ENCODE measurements at places on chromosomes 5 and 9.

DNA sequence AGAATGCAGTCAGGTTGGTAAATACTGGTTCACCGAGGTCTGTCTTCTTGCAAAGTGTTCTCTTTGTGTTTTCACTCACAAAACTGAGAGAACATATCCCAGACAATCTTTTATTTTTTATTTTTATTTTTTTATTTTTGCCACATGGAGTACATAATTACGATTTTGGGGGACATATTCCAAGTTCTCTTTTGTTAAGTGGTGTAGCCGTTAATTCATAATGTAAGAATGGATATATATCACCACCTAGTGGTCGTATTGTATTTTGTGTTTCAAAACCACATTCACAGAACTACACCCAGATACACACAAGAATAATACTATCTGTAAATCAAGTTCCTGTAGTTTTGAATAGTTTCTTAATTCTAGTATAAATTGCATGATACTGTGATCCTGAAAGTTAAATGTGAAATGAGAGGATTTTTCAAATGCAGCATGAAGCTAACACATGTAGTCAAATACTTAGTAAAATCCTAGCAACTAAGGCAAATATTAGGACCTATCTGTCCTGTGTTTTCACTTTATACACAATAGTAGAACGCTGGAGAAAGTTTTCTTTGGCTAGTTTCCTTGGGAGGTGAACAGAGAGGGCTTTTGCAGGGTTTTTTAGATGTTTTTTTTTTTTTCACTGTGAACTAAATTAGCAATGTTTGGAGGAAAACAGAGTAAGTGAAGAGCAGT is 92.7 kb downstream of the VCAN start:
- peak; percentile 57 for DNase-seq

DNA sequence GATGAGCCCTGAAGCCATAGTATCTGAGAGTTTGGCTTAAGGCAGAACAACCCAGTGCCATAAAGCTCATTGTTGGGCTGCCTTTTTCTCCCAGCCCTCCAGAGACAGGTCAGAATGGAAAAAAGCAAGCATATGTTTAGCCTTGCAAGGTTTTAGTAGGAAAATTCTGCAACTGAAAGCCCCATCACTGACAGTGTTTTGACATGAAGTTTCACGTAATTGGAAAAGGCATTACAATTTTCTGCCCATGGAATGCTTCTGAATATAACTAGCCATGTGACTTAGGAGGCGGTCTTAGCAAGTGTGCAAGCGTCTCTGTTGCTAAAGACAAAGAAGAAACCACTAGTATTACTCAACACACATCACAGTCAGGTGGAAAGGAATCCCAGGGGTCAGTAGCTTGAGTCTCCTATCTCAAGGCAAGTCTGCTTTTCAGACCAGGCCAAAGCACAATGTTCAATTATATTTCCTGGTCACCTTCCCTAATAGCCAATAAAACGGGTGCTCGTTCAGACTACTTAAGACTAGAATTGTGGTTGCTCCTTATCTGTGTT is 117.6 kb downstream of the CARTPT start:
- DNase-seq, result peak; percentile 62

- peak; percentile 15 for DNase-seq
Measured at GRCh38 chr5:87829217-87829551, 416.5 kb upstream of the CCNH start.

- DNase-seq, result no peak
Measured at GRCh38 chr9:136160995-136161610, 42.4 kb upstream of the TMEM250 start.
